Activated CD4-positive, alpha-beta memory T cell treated with anti-CD3 and anti-CD28 coated beads for 36 hours (primary cell): ENCODE measurements at places on chromosomes 2 and 18. TPM values are rescaled to one million over a fixed set of nuclear protein-coding genes. Genes with fewer than 3 reads are reported as not detected.

FAM237A gene
- total RNA-seq: not detected

DNA sequence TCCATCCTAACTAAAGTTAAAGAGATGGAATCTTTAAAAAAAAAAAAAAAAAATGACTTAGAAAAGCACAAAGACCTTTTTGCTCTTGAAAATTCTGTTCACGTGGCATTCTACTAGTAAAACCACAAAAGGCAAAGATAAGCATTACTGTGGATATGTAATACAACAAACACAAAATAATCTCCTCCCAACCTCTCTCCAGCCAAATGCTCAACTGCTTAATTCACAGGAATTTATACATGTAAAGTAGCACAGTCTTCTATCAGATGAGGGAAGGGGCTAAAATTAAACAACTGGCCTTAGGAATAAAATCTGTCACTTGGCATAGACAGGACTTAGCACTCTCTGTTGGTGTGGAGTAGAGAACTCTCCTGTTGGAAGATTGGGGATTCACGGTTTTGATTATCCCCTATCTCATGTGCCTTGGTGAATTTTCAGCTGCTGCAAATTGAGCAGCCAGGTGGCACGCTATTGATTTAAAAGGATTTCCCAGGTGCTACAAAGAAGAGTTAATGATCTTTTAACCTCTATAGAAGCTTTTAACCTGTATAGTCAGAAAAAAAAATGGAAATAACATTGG is 57.4 kb downstream of the ATIC start:
- no peak for DNase-seq
- H3K4me1 ChIP-seq: no peaks in the 10 kb centered on the region
- H3K4me3 ChIP-seq: no peak overlapping the region
- H3K36me3 ChIP-seq: peaks cover 28% of the 10 kb centered on the region

GRCh38 chr2:238689871-238690389 is 158.0 kb upstream of the TWIST2 start:
- no peak overlapping the region for H3K27ac ChIP-seq
- peaks cover under 1% of the 10 kb centered on the region for H3K4me1 ChIP-seq
- H3K27me3 ChIP-seq: peaks cover 23% of the 10 kb centered on the region
- no peak overlapping the region for H3K4me3 ChIP-seq

RFTN2 gene
- not detected for total RNA-seq

DNA sequence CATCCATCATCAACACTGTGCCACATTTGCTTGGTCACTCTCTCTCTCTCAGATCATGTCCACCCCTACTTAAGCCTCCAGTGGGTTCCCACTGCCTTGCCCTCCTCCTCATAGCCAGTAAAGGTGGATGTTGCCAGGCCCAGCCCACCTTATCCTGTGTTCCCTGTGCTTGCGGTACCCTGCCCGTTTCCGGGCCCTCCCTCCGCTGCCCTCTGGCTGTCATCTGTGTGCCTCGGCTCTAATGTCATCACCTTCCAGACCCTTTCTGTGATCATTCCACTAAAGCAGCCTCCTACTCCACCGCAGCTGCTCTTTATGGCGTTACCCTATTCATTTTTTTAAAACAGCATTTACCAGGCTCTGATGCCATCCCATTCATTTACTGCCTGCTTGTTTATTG is 305.7 kb upstream of the SKOR2 start:
- no peaks in the 10 kb centered on the region for H3K36me3 ChIP-seq
- no peak for DNase-seq

GRCh38 chr2:231239751-231240150 is 41.3 kb downstream of the ARMC9 start:
- H3K27ac ChIP-seq: no peak overlapping the region
- H3K4me1 ChIP-seq: no peaks in the 10 kb centered on the region
- no peak overlapping the region for H3K4me3 ChIP-seq
- H3K36me3 ChIP-seq: no peaks in the 10 kb centered on the region
- no peak for DNase-seq

DNA sequence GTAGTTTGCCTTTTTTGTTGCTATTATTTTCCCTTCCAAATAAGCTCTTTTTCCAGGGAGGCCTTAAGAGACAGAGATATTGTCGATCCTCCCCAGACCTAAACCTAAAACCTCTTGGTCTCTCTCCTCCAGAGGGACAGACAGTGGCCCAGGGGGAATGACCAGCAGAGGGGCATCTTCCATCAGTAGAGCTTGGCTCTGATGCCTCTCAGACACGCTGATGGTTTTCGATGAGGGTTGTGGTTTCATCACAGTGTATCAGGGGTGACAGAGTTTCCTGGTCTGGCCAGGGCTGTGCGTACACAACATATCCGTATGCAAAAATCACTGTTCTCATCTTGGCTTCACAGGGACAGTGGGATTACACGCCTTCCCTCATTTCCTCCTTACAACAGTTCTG is 68.6 kb downstream of the GATA6 start:
- no peaks in the 10 kb centered on the region for H3K36me3 ChIP-seq
- H3K27ac ChIP-seq: no peak overlapping the region
- no peak for DNase-seq
- no peak overlapping the region for H3K4me3 ChIP-seq

DNA sequence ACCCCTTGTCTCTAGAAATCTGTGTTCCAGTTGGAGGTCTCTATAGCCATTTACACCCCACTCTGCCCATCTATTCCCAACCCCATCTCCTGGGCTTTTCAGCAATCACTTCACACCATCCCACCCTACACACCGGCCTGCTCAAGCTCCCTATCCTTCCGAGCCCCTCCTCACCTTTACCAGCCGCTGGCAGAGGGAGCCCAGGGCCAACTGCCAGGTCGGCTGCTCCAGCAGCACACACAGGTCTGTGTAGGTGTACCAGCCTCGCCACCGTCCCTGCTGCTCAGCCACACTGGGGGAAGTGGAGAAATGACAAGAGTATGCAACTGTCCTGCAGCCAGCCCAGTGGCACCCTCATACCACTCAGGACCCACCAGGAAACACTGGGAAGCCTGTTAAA is 3.3 kb upstream of the SLC23A3 start:
- no peak overlapping the region for H3K27ac ChIP-seq
- peaks cover 35% of the 10 kb centered on the region for H3K4me1 ChIP-seq
- no peaks in the 10 kb centered on the region for H3K27me3 ChIP-seq
- no peak for DNase-seq
- no peak overlapping the region for H3K4me3 ChIP-seq

GRCh38 chr2:1632510-1632909 is 111.8 kb downstream of the PXDN start:
- DNase-seq: no peak
- no peaks in the 10 kb centered on the region for H3K4me1 ChIP-seq
- H3K27ac ChIP-seq: no peak overlapping the region
- H3K4me3 ChIP-seq: no peak overlapping the region
- peaks cover 4% of the 10 kb centered on the region for H3K27me3 ChIP-seq

HOXD13 gene
- not detected for total RNA-seq

DNA sequence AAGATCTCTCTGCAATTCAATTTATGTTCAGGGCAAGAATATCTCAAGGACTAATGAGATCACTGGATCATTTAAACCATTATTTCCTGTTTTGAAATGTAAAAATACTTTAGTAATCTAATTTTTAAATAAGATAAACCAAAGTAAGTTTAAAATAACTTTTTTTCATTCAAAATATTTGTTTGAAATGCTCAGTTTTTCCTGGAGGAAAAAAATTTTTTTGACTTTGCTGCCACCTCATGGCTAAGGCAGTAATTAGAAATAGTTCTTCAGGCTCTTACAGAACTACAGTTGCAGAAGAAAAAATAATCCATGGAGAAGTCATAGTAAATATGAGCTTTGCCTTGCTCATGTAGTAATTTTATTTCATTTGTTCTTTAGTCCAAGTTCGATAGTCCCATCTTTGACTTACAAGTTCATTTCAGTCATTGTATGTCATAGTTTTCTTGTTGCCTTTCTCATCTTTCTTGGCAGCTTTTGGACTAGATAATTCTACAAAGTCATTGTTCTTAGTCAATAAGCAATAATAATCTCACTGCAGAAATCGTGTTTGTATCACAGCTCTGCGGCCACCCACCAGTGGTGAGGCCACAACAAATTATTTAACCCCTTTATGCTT is 127.4 kb downstream of the DPP4 start:
- H3K27ac ChIP-seq: no peak overlapping the region
- DNase-seq: no peak
- H3K4me3 ChIP-seq: no peak overlapping the region

DNA sequence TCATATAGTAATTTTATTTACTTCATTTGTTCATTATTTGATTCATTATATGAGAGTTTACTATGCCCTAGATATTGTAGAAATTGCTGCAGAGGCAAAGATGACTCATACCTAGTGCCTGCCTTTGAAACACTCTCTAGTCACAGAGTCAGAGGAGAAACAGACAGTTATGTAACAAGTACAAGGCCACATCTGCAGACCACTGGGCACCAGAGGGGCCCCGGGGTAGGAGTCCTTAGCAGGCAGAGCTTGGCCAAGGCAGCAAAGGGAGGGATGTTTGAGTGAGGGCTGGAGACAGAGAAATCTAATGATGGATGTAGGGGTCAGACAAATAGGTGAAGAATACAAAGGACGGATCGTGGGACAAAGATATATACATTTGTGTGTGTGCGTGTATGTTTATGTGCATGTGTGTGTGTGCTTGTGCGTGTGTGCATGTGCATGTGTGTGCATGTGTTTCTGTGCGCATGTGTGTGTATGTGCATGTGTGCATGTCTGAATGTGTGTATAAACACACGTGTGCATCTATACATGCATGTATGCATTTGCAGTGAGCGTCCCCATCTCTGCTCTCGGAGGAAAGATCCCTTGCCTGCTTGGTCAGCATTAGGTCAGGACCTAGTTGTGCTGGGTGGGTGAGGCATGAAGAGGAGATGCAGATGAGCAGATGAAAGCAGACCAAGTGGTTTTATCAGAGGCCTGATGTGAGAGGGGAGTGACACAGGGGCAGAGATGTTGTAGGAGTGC is 170.6 kb upstream of the MYT1L start:
- H3K4me1 ChIP-seq: no peaks in the 10 kb centered on the region
- no peak overlapping the region for H3K27ac ChIP-seq
- no peak overlapping the region for H3K4me3 ChIP-seq
- no peaks in the 10 kb centered on the region for H3K36me3 ChIP-seq
- H3K27me3 ChIP-seq: peaks cover 6% of the 10 kb centered on the region
- no peak for DNase-seq

TRPM8 gene
- not detected for total RNA-seq

DNA sequence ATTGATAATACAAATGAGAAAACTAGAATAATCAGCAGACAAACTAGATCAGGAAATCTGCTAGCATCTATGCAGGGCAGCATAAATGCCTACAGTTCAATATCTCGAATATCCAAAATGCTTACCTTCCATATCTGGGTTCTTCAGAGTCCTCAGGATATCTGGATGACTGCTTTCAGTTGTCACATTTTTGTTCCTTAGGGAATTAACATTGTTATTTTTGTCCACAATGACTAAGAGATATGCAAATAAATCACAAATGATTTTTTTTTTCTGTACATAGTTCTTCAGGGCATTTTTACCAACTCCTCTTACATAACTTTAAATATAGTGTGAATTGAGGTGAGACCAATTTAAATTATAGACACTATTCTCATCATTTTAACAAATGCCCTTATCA is 80.9 kb downstream of the AQP4 start:
- H3K4me1 ChIP-seq: no peaks in the 10 kb centered on the region
- no peak overlapping the region for H3K4me3 ChIP-seq
- DNase-seq: no peak
- no peak overlapping the region for H3K27ac ChIP-seq
- no peaks in the 10 kb centered on the region for H3K36me3 ChIP-seq

C2orf78 gene
- total RNA-seq: not detected

- DNase-seq: no peak
- no peaks in the 10 kb centered on the region for H3K4me1 ChIP-seq
- H3K4me3 ChIP-seq: no peak overlapping the region
- no peak overlapping the region for H3K27ac ChIP-seq
Observed at GRCh38 chr2:105660489-105660888, 84.2 kb upstream of the NCK2 start.

DNA sequence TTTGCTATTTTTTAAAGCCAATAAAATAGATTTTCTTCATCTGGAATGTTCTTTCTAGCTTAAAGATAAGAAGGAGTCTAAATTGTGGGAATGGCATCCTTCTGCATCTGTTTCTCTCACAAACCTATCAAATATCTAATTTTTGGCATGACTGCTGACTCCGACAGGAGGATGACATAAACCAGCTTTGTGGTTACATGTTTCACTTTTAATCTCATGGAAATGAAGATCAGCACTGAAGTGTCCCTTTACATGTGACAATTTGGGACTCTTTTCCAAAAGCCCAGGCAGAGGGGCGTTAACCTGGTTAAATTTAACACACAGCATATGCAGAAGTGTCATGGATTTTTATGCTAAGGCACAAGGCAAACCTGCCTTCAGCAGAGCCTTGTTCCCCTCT is 694.7 kb downstream of the ARHGAP15 start:
- H3K36me3 ChIP-seq: no peaks in the 10 kb centered on the region
- no peaks in the 10 kb centered on the region for H3K4me1 ChIP-seq
- DNase-seq: no peak
- H3K27ac ChIP-seq: no peak overlapping the region
- no peak overlapping the region for H3K4me3 ChIP-seq

CDH20 gene
- 0.10 TPM for total RNA-seq

- DNase-seq: no peak
- peaks cover 34% of the 10 kb centered on the region for H3K4me1 ChIP-seq
- H3K36me3 ChIP-seq: peaks cover 7% of the 10 kb centered on the region
- no peak overlapping the region for H3K27ac ChIP-seq
- no peaks in the 10 kb centered on the region for H3K27me3 ChIP-seq
Observed at GRCh38 chr2:105320651-105321215, 8.8 kb downstream of the TGFBRAP1 start.

NAT8 gene
- not detected for total RNA-seq

- H3K27ac ChIP-seq: no peak overlapping the region
- H3K4me3 ChIP-seq: no peak overlapping the region
- peaks cover 9% of the 10 kb centered on the region for H3K27me3 ChIP-seq
- H3K4me1 ChIP-seq: no peaks in the 10 kb centered on the region
- no peaks in the 10 kb centered on the region for H3K36me3 ChIP-seq
Observed at GRCh38 chr2:231933916-231934401, 7.8 kb upstream of the NPPC start.

GRCh38 chr2:30872797-30873196 is 65.6 kb upstream of the CAPN13 start:
- H3K27me3 ChIP-seq: peaks cover 19% of the 10 kb centered on the region
- H3K4me1 ChIP-seq: no peaks in the 10 kb centered on the region
- H3K36me3 ChIP-seq: no peaks in the 10 kb centered on the region
- no peak for DNase-seq
- no peak overlapping the region for H3K4me3 ChIP-seq
- no peak overlapping the region for H3K27ac ChIP-seq

TTN gene
- total RNA-seq: 0.73 TPM

DNA sequence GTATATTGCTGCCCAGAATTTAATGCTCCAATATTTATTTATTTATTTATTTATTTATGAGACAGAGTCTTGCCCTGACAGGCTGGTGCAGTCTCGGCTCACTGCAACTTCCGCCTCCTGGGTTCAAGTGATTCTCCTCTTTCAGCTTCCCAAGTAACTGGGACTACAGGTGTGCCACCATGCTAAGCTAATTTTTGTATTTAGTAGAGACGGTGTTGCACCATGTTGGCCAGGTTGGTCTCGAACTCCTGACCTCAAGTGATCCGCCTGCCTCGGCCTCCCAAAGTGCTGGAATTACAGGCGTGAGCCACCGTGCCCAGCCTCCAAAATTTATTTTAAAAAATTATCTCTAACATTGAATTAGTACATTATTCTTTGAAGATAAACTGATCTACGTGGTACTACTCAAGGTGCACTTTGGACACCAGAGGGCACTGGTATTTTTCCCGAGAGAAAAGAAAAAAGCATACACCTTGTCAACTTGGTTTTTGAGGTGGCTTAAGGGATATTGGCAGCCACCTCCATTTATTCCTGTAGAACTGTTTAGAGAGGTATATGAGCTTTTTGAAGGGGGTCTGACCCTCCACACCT is 1.4 kb upstream of the IDH1 start:
- H3K4me1 ChIP-seq: peaks cover 15% of the 10 kb centered on the region
- H3K27me3 ChIP-seq: no peaks in the 10 kb centered on the region
- no peak overlapping the region for H3K4me3 ChIP-seq
- peaks cover 2% of the 10 kb centered on the region for H3K36me3 ChIP-seq
